ENCODE measurements at places on chromosomes 2 and 18. TPM values are rescaled to one million over a fixed set of nuclear protein-coding genes. Genes with fewer than 3 reads are reported as not detected.

DNA sequence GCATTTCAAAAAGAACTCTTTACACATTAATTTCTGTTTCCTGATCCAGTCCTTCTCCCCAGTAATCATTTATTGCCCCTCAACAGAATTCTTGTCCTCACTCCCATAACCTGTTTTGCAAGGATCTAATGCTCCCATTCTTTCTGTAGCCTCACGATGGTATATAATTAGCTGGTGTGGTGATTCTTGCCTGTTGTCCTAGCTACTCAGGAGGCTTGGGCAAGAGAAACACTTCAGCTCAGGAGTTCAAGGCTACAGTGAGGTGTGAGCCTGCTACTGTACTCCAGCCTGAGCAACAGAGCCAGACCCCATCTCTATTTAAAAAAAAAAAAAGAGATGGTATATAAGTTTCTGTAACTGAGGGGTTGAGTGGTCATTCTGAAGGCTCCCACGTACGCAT lies 7.7 kb upstream of the TRAPPC8 start:
- no peak for DNase-seq
- no peaks in the 10 kb centered on the region for H3K36me3 ChIP-seq
- H3K27ac ChIP-seq, result peak overlapping the region; percentile 42
- H3K4me3 ChIP-seq, result no peak overlapping the region

DNA sequence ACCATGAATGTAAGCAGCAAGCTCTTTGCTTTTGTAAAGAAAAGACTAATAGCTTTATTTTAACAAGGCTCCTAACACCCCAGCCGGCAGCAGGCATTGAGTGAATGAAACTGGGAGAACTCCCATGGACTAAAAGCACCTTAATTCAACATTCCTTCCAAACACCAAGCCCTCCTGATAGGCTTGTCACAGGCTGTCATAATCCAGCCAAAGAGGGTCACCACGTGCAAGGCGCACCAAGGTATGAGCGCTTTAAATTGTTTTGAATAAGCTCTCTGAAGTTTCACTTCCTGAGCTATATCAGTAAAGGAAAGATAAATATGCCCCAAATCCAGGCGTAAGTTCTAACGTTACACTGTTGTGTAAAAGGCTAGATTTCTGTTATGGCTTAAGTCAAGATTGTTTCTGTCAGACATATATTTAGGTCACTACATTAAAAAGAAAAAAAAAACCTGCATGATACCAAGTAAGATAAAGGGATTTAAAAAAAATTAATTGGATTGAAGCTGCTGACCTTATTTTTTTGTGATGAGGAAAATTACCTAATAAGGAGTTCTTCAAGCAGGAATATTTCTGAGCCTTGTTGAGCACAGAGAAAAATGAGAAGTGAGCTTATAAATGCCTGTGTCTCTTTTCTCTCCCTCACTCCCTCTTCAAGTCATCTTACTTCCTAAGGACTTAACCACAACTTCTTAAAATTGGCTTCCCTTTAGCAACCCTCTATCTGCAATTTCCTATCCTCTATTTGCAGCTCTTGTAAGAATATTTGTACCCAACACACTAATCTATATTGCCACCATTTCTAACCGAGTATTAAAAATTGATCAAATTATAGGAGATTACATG lies 136.1 kb upstream of the NRP2 start:
- no peak overlapping the region for H3K4me3 ChIP-seq
- peaks cover 9% of the 10 kb centered on the region for H3K27me3 ChIP-seq
- DNase-seq, result no peak
- no peaks in the 10 kb centered on the region for H3K36me3 ChIP-seq
- no peak overlapping the region for H3K27ac ChIP-seq

DNA sequence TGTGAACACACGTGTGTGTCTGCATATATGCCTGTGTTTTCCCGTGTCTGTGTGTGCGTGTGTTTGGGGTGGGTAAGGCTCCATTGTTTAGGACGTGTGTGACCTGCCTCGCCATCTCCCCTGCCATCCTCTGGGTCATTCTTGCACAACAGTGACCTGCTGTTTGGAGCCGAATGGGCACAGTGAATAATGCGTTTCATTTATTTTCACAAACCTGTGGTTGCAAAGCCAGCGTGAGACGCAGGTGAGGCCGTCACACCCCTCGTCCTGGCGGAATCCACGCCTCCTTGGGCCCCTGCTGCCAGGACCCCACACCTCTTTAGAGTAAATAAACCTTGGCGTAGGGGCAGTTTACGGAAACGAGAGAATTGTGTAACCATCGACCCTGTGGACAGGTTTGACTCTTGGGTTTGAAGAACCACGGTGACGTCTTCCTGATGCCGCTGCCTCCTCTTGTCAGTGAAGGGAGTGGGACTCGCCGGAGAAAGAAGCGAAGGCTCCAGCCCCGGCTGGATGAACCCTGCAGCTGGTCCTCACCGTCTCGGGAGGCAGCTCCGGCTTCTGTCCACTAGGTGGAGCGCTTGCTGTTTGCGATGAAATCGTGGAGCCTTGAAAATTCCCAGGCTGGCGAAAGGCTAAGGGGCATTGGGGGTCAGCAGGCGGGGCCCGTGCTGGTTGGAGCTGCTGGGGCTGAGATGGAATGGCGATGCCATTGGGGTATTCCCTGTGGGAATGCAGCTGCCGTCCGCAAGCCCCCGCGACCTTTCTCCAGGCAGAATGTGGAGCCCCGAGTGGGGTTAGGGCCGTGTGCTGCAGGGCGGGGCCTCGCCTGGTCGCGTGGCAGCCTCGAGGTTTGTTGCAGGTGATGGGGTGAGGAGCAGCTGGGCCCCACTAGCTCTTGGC lies 81.1 kb downstream of the RTP5 start:
- no peaks in the 10 kb centered on the region for H3K36me3 ChIP-seq
- DNase-seq, result peak; percentile 85
- no peak overlapping the region for H3K27ac ChIP-seq
- no peak overlapping the region for H3K4me3 ChIP-seq

DNA sequence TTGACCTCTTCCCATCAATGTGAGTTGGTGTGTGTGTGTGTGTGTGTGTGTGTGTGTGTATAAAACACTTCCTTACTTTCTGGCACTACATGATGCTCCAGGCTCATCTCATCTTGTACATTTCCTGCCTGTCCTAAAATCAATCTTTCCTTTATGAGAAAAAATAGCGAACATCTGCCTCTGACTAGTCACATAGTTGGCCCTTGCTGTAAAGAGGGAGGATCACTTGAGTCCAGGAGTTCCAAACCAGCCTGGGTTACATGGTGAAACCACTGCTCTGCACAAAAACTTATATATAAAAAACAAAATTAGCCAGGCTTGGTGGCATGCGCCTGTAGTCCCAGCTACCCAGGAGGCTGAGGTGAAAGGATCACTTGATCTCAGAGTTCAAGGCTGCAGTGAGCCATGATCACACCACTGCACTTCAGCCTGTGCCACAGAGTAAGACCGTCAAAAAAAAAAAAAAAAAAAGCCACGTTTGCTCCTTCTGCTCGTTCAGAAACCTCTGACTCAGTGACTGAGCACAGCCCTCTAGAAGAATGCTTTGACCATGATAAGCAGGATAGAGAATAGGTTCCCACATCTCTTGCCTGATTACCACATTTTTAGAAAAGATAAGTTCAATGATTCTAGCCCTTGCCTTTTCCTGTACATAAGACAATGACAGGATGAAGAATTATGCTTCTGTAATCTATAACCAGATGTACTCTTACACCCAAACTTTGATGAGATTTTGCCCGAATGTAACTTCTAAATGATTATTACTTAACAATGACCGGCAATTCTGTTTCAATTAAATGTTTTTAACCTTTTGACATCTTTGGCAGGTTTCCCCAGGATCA lies 45.2 kb upstream of the ST3GAL5 start:
- H3K27me3 ChIP-seq, result no peaks in the 10 kb centered on the region
- peak overlapping the region; percentile 70 for H3K27ac ChIP-seq
- H3K4me1 ChIP-seq, result peaks cover 40% of the 10 kb centered on the region
- no peaks in the 10 kb centered on the region for H3K36me3 ChIP-seq

GRCh38 chr2:218275371-218276072 lies 5.2 kb downstream of the PNKD start:
- no peak overlapping the region for H3K4me3 ChIP-seq
- peaks cover 15% of the 10 kb centered on the region for H3K36me3 ChIP-seq

DNA sequence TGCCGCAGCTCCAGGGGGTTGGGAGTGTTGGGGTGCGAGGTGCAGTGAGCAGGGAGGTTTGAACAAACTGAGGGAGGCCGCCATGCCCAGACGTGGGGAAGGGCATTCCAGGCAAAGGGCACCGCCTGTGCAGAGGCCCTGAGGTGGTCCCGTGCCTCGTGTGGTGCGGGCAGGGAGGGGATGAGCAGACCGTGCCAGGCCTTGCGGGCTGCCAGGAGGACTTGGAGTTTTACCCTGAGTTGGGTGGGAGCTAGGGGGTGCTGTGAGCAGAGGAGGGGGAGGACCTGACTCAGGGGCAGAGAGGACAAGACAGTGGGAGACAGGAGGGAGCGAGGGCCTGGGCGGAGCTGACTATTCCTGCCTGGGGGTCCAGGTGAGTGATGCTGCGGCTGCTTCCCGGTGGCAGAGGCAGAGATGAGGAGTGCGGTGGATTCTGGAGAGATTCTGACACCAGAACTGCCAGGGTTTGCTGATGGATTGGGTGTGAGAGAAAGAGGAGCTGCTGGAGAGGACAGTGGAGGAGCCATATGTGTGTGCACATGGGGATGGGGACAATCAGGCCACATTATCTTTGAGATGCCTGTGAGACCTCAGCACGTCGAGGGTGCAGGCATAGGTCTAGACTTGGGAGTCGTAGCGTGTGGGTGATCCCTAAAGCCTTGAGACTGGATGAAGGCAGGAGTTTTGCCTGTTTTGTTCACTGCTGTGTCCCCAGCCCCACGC lies 23.4 kb downstream of the ZAP70 start:
- DNase-seq, result no peak
- H3K27me3 ChIP-seq, result no peaks in the 10 kb centered on the region
- no peak overlapping the region for H3K4me3 ChIP-seq
- H3K4me1 ChIP-seq, result peaks cover 8% of the 10 kb centered on the region

GRCh38 chr2:102510791-102511575 lies 38.0 kb downstream of the SLC9A4 start:
- H3K27me3 ChIP-seq, result no peaks in the 10 kb centered on the region
- no peak for DNase-seq
- H3K36me3 ChIP-seq, result no peaks in the 10 kb centered on the region
- H3K27ac ChIP-seq, result no peak overlapping the region
- H3K4me3 ChIP-seq, result no peak overlapping the region

DNA sequence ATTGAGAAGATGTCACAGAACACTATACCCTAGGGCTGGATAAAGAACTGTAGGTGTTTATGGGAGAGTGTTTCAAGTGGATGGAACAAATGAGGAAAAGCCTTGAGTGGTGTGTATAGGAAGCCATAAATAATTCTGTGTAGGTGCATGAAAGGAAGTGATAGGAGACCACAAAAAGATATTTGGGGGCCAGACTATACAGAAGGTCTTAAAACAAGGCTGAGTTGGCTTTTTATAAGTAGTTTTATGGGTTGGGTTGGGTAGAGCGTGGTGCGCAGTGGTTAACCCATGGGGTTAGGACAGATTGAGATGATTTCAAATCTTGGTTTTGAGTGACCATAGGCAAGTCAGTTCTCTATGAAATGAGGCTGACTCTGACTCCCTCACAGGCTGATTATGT lies 110.5 kb downstream of the PKP4 start:
- DNase-seq, result no peak
- no peak overlapping the region for H3K4me3 ChIP-seq
- H3K27me3 ChIP-seq, result no peaks in the 10 kb centered on the region
- H3K4me1 ChIP-seq, result no peaks in the 10 kb centered on the region
- H3K27ac ChIP-seq, result no peak overlapping the region
- H3K36me3 ChIP-seq, result peaks cover 11% of the 10 kb centered on the region

DNA sequence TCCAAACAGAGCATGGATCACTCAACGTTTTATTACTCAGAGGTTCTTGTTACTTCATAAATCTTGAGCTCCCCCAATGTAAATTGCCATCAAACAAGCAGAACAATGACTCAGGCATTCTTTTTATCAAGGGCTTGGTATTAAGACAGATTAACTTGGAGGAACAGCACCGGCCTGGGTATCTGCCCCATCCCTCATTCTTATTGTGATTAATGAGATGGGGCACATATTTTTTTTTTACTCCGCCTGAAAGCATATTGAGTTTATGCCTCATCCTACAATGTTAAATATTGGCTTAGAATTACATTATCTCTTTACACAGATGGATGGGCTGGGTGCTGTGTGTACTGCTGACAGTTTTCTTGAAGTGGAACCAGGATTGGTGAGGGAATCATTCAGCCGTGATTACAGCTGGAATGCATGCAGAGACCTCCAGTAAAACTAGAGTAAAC lies 387.3 kb downstream of the CLIP4 start:
- H3K36me3 ChIP-seq, result peaks cover 6% of the 10 kb centered on the region
- H3K27me3 ChIP-seq, result peaks cover 15% of the 10 kb centered on the region
- no peak overlapping the region for H3K27ac ChIP-seq
- DNase-seq, result no peak
- H3K4me3 ChIP-seq, result no peak overlapping the region
- H3K4me1 ChIP-seq, result peaks cover 6% of the 10 kb centered on the region

GRCh38 chr2:163455815-163456214 lies 280.0 kb downstream of the FIGN start:
- no peaks in the 10 kb centered on the region for H3K36me3 ChIP-seq
- peaks cover 20% of the 10 kb centered on the region for H3K4me1 ChIP-seq
- no peak overlapping the region for H3K27ac ChIP-seq

DNA sequence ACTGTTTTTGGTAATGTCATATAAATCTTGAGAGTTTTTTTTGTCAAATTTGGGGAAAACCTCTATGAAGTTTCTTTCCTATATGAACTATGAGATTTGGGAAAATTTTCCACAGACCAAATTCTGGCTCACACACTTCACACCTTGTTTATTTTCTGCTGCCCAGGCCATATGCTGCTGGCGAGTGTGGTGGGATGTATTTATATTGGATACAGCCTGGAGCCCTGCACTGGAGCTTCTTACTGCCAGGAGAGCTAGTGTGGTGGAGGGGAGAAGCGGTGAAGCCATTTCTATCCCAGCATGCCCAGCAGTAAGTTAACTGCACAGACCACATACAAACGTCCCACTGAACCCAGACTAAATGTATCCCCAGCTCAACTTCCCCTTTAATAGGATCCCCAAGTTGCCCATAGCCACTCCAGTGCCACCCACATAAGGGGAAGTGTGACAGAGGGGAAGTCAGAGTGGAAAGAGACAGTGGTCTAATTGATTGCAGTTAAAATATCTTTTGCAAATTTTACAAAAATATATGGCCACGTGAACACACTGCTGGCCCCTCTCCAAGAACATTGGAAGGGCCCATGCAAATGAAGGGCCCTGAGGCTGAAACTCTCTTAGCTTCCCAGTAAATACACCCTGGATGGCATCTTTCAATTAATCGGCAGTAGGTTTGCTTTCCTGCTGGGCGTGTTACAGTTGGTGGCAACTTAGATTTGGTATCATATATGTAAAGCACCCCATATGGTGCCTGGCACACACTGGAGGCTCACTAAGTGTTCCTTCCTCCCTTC lies 146.6 kb upstream of the ITGA6 start:
- H3K4me1 ChIP-seq, result peaks cover 25% of the 10 kb centered on the region
- H3K27me3 ChIP-seq, result no peaks in the 10 kb centered on the region
- H3K36me3 ChIP-seq, result peaks cover 4% of the 10 kb centered on the region
- H3K27ac ChIP-seq, result no peak overlapping the region

GRCh38 chr2:18589354-18589753 lies at the start of gene NT5C1B:
Gene NT5C1B (minus strand): TSS chr2:18589569. CDS start chr2:18589468, 101 bp downstream.
- no peak within 1 kb of the TSS for H3K27ac ChIP-seq
- H3K27me3 ChIP-seq, result no peaks in the 10 kb centered on the region
- no peak within 1 kb of the TSS for H3K4me3 ChIP-seq
- no peaks in the 10 kb centered on the region for H3K4me1 ChIP-seq

ASPRV1 gene
- total RNA-seq, result 0.67 TPM

KCNJ3 gene
- 6.0 TPM for total RNA-seq
